ENCODE measurements at places on chromosomes 1 and 21.

DNA sequence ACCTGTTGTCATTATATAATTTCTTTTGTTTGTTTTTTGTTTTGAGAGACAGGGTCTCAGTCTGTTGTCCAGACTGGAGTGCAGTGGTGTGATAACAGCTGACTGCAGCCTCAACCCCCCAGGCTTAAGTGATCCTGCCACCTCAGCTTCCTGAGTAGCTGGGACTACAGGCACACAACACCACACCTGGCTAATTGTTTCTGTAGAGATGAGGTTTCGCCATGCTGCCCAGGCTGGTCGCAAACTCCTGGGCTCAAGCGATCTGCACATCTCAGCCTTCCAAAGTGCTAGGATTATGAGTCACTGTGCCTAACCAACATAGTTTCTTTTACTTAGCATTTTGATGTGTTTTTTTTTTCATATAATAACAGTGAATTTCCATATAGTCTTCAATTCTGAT lies 50.4 kb upstream of the FCRL4 start:
- no peak for DNase-seq

DNA sequence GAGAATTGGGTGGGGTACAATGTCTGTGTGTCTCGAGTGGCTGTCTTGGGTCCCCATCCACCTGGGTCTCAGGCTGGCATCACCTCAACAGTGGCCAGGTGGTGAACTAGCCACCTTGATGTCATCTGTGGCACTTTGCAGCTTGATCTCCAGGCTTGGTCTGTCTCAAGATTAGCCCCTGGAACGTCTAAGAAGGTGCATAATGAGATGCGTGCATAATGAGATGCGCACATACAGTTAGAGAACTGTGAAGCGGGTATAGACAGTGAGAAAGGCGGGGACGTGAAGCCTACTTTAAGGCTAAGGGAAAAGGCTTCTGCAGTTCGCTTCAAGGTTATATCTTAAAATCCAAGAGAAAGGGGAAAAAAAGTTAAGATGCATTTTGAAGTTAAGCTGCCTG lies 98.7 kb downstream of the WDR4 start:
- DNase-seq, result no peak

DNA sequence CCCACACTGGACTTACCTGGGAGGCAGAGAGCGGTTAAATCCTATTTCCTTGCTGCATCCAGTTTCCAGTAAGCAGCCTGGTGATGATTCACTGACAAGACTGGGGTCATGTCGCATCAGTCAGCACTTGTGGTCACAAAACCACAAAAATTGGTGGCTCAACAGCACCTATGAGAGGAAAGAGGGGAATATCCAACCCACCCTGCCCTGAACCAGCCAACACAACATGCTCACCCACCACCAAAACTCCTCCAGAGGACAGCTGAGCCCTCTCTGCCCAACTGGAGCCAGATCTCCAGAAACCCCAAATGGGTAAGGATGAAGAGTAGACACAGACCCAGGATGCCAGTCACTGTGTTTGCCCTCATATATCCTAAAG lies 64.0 kb downstream of the CD46 start:
- DNase-seq, result no peak

DNA sequence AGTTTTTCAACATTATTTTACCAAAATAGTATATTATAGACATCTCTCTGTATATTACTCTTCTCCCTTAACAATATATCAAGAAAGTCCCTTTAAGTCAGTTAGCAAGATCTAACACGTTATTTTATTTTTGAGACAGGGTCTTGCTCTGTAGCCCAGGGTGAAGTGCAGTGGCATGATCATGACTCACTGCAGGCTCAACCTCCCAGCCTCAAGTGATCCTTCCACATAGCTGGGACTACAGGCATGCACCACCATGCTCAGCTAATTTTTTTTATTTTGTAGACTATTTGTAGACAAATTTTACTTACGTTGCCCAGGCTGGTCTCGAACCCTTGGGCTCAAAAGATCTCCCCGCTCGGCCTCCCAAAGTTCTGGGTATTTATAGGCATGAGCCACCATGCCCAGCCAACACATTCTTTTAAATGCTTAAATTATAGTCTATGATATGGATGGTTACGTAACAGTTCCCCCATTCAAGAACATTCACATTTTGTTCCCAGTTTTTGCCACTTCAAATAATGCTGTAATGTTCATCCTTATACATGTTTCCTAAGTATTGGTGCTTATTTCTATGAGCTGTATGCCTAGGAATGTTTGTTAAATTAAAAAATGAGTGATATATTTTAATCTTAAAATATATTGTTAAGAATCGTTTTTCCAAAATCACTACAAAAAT lies 70.4 kb downstream of the TUT4 start:
- no peak for DNase-seq

DNA sequence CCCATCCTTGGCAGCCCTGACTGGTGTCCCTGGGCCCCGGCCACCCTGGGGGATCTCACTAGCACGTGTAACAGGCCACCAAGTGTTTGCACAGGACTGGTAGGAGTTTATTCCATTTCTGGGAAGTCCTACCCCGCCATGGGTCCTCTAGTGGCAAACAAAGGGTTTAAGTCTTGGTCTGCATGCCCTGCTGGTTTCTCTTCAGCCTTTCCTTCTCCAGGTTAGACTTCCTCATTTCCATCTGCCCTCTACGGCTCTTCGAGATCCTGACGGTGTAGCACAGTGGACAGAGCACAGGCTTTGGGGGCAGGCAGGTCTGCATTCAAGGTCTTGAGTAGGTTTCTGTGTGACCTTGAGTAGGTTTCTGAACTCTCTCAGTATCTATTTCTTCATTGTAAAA lies 2.8 kb downstream of the AGTRAP start:
- no peak for DNase-seq

DNA sequence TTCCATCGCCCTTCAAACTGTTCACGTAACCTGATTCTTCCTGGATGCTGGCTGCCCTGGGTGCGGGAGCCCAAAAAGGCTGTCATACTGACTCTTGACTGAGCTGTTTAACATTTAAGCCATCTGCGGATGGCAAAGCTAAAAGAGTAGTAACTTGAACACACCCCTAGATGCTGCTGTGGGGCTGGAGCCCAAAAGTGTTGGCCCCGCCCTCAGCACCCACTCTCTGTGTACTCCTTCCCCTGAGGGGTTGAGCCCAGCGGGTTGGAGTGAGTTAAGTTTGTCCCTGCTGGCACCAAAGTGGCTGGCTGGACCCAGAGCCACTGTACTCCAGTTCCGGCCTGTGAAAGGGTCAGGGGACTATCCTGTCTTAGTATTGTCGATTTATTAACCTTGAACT lies 640.6 kb downstream of the PTPRU start:
- no peak for DNase-seq

GRCh38 chr1:94463765-94464330 lies 45.7 kb downstream of the ABCD3 start:
- DNase-seq, result no peak

DNA sequence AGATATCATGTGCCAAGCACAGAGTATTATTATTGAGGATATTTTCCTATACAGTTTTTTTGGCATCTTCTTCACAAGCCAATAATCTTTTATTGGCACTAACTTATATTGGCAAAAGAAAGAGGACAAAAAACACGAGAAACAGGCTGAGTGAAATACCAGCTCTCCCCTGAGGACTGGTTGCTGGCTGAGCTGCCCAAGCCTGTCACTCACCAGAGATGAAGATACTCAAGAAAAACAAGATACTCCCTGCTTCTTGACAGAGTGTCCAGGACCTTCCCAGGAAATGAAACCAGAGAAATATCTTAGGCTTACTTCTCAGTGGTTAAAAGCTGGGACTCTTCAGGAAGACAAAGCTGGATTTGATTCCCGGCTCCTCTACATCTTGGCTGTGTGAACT lies 35.9 kb upstream of the ATP1B1 start:
- no peak for DNase-seq

DNA sequence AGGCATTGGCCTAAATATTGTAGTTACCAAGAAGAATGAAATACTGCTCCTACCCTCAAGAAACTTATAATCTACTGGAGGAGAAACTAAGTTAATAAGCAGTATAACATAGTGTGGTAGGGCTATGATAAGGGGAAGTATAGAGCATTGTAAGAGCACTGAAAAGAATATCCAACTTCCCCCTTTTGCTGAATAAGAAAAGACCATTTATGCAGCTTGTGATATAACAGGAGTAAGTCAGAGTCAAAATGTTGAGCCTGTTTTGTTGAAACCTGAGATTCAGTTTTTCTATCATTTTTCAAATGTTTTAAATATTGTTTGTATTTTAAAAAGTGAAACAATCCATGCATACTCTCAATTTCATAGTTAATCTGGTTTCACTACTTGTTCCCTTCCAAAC lies 48.3 kb upstream of the FCRL4 start:
- no peak for DNase-seq

DNA sequence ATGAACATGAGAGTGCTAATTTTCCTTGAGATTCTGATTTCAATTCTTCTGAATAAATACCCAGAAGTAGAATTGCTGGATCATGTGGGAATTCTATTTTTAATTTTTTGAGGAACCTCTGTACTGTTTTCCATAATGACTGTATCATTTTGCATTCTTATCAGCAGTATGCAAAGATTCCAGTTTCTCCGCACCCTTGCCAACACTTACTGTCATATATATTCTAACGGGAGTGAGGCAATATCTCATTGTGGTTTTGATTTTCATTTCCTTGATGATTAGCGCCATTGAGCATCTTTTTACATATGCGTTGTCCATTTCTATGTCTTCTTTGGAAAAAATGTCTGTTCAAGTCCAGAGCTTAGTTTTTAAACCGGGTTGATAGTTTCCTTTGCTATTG lies 33.2 kb downstream of the VCAM1 start:
- no peak for DNase-seq

DNA sequence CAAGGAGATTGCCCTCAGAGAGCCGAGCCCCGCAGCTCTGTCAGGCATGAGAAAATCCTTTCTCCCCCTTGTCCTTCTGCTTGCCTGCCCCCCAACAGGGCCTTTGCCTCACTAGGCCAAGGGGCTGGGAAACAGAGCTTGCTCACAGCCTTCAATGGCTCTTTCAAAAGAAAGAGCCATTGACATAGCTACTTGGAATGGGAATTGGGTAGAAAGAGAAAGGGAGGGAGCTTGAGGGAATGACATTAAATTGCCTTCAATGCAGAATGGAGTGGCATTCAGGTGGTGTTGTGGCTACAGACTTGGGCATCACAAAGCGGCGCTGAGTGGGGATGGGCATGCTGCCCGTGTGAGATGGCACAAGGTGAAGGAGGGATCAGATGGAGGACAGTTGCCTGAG lies 13.2 kb downstream of the SYT11 start:
- DNase-seq, result no peak

DNA sequence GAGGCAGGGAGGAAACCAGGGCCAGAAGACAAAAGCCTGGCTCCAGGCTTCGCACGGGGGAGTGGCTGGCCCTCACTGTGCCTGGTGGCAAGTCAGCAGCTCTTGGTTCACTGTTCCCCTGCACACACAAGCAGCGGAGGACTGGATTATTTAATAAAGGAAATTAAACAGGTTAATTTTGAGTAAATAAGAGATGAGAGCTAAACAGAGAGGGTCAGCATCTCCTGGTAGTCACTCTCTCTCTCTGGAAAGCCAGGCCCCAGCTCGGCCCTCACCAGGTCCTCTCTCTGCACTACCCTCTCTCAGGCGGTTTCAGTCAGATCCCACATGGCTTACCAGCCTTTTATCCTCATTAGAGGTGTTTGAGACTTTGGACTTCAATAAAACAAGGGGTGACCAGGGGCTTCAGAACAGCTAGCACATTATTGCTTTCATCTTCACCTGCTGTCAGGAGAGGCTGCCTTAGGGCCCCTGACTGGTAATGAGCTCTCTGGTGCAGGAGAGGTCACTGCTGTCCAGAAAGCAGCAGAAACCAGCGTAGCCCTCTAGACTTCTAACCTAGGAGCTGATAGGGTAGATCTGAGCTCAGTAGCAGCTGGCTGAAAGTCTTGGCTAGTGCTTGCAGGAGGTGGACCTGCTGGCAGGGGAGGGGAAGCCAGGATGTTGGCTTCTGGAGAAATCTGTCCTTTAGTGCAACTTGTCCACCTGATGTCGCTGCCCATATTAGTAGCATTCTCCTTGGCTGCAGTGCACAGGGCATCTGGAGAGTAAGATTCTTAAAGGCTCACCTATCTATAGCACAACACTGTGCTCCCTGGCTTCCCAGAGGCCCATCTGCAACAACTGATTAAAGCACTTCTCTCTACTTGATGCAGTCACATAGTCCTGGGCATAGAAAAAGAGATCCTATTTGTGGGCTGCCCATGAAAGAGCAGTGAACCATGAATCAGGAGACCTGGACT lies 45.9 kb downstream of the SYT6 start:
- DNase-seq, result no peak

- DNase-seq, result no peak
These were observed 26.1 kb downstream of the PRKACB start for GRCh38 chr1:84170171-84170570.

DNA sequence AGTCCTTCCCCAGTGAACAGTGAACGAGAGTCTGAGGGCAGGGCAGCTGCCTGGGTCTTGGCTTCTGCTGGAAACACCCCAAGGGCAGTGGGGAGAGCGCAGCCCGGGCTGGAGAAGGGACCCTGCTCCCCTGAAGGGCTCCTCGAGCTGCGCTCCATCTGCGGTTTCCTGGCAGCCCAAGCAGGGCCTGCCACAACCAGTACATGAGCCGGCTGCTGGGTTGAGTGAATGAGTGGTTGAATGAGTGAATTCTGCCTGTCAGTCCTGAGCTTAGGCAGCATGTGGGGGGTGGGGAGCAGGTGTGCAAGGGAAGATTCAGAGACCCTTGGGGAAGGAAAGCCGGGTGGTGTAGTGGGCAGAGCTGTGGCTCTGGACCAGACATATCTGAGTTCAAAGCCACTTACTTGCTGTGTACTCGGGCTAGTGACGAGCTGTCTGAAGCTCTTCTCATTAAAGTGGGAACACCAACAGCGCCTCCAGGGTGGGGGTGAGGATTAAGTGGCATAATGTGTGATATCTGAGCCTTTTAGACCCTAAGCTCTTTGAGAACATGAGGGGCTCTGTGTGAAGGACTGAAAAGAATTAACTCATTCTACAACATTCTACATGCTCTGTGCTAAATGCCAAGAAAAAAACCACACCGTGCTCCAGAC lies 3.7 kb downstream of the OPRD1 start:
- no peak for DNase-seq

GRCh38 chr1:229585338-229585737 lies 26.8 kb upstream of the ABCB10 start:
- DNase-seq, result no peak

DNA sequence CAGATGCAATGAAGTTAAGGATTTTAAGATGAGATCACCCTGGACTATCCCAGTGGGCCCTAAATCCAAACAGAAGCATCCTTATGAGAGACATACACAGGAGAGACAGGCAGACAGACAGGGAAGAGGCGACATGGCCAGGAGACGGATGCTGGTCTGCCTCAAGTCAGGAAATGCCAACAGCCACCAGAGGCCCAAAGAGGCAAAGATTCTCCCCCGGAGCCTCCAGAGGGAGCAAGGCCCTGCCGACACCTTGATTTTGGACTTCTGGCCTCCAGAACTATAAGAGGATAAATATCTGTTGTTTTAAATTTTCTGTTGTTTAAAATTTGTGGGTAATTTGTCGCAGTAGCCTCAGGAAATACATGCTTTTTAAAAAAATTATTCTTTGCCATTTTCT lies 116.4 kb downstream of the GLIS1 start:
- no peak for DNase-seq

GRCh38 chr1:61752921-61753389 lies 10.7 kb downstream of the PATJ start:
- no peak for DNase-seq

Measured in endothelial cell (in vitro differentiated cells).